Activated CD4-positive, alpha-beta T cell treated with anti-CD3 and anti-CD28 coated beads, Interleukin-10, Interleukin-2, amounts not matched to agents 100 ng/mL and 50 ng/mL, durations not matched to agents 16 hours and 8 hours (primary cell): ENCODE measurements at places on chromosomes 5 and 9.

DNA sequence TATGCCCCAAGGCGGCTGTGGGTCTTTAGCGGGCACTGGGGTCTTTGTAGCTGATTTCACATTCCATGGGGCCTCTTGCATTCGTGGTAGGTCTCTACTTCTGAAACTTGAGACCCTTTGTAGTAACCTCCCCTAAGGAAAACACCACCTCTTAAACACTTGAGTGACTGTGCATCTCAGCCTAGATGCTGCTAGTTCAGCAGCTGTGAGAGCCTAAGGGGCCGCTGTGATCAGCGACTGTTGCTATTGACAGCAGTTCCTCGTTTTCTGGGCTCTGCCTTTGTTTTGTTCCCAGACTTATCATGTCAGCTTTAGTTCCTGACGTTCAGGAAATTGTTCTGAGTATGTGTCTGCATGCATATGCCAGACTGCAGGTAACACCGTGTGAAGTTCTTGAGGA is 171.2 kb downstream of the HSPA4 start:
- DNase-seq, result no peak

- DNase-seq, result no peak
Measured at GRCh38 chr5:76524868-76525267, 98.3 kb downstream of the F2RL2 start.

DNA sequence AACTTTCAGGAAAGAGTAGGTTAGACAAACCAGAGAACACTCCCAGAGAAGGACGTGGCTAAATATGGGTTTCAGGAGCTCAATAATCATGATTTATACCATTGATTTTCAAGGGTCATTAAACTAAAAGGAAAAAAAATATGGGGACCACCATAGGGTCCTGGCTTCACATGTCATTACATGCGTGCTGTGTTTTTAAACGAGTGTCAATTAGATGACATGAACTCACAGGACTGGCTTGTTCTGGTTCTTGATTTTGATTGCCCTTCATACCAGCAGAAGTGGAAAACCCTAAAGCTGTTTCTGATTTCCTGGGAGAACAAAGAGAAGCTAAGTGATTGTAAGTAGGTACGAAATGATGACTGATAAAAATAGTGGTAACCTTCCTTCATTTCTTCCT is 5.8 kb downstream of the ACOT12 start:
- no peak for DNase-seq

- peak; percentile 15 for DNase-seq
Measured at GRCh38 chr5:107149243-107150005, 521.3 kb downstream of the EFNA5 start.

DNA sequence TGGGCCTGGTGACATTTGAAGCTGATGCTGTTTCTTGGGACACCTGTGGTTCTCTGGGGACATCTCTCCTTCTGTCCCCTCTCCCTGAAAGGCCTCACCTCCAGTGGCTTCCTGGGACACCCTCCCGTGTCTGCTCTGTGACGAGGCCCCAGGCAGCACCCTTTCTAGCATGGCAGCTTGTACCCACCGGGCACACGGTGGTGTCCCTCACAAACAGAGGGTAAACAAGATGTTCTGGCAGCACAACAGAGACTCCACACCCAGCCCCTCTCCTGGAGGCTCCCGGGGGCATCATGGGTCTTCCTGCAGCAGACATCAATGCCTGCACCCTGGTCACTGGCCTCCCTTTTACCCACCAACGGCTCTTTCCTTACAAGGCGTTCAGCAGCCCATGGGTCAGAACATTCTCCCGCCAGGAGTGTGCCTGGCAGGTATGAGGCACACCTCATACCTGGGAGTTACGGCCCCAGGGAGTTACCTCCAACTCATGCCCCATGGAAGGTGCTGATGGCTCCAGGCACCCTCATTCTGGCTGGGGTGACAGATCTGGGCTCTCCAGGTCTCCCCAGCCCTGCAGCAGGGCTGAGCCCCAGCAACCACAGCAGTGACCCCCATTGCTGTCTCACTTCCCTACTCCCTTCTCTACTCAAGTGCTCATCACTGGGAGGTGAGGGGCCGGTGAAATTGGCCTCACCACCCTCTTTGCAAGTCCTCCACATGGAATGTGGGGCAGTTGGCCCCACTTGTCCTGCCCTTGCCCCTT is 51.1 kb downstream of the BARX1 start:
- DNase-seq, result no peak

GRCh38 chr5:10563945-10564837 is at the start of gene ANKRD33B:
ANKRD33B (plus strand) TSS chr5:10564070; CDS start chr5:10564468, 398 bp downstream.
- peak; percentile 90 for DNase-seq

DNA sequence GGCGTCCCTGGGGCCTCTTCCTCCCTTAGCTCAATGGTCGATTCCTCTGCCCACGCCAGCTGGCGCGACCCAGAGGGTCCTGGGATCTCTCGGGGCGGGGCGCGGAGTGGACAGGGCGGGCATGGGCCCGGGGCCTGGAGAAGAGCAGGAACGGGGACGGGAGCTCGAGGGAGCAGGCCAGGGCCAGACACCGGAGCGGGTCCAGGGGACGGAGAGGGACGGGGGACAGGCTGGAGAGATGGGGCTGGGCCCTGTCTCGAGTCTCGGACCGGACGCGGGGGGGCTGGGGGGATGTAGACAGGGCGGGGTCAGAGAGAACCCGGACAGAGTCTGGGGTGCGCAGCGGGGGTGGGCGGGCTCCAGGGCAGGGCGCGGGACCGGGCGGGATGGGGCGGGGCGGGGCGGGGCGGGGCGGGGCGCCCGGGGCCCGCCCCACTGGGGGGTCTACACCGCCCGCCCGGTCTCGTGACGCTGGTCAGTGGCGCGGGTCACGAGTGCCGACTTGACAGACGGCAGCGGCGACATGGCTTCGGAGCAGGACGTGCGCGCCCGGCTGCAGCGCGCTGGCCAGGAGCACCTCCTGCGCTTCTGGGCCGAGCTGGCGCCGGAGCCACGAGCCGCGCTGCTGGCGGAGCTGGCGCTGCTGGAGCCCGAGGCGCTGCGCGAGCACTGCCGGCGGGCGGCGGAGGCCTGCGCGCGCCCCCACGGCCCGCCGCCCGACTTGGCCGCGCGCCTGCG is at the start of gene UAP1L1:
TSS of gene UAP1L1 (plus strand) at position 508 of the 738 bp plus-strand sequence. CDS start at position 524, 16 bp downstream.
- DNase-seq, result peak; percentile 68

DNA sequence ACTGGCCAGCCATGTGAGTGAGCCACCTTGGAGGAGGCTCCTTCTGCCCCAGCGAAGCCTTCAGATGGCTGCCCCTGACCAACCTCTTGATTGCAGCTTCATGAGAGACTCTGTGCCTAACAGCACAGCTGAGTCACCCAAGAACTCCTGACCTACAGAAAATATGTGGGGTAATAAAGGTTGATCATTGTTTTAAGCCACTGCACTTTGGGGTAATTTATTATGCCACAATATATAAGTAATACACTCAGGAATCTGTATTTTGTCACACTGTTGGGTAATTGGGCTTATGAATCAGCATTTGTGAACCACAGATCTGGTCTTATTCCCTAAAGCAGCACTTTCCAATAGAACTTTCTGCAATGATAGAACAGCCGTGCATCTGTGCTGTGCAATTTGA is 24.4 kb upstream of the VDAC1 start:
- DNase-seq, result no peak

GRCh38 chr9:126152622-126153362 is 173.8 kb upstream of the MVB12B start:
- no peak for DNase-seq

- peak; percentile 38 for DNase-seq
Measured at GRCh38 chr5:95241635-95242034, 43.3 kb downstream of the MCTP1 start.

DNA sequence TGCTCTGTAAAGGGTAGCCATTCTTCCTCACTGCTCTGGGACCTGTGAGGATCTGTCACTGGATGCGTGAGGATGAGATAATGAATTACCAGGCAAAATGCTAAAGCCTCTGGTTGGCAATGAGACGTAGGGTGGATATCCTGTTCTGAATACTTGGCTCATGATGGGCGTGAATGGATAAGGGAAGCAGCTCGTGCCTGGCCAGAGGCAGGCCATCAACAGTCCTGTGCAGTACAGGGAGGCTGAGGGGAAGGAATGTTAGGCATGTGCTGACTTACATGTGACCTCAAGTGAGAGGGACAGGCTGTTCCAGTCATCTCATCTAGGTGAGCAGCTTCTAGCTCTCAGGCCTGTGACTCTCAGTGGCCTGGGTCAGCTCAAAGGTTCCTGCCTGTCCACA is 172.8 kb downstream of the CARTPT start:
- DNase-seq, result no peak

GRCh38 chr9:95642189-95642588 is 125.4 kb upstream of the PTCH1 start:
- no peak for DNase-seq

DNA sequence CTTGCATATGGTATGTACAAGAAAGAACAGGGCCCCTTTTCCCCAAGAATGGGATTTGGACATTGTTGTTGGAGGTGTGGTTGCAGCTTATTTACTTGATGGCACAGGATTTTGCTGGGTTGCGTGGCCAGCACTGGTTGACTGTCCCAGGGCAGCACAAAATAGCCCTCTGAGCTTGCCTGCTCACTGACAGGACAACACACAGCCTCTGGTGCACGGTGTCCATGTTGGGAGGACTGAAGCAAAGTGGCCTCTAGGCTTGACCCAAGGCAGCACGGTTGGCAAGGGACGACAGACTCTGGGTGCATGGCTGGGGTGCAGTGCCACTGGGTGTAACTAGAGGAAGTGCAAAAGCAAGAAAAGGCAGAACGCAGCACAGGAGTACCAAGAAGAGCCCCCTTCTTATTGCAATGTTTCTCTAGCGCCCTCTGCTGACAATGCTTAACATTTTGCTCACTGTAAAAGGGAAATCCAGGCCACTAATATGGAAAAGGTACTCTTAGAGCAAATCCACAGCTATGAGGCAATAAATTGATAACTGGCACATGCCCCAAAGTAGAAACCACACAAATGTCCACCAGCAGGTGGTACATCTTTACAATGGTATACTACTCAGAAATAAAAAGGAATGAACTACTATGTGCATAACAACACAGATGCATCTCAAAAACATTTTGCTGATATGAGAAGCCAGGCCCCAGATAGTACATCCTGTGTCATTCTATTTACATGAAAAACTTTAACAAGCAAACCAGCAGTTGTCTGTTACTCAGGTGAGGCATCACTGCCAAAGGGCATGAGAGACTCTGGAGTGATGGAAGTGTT is 47.4 kb upstream of the BARX1 start:
- peak; percentile 43 for DNase-seq

DNA sequence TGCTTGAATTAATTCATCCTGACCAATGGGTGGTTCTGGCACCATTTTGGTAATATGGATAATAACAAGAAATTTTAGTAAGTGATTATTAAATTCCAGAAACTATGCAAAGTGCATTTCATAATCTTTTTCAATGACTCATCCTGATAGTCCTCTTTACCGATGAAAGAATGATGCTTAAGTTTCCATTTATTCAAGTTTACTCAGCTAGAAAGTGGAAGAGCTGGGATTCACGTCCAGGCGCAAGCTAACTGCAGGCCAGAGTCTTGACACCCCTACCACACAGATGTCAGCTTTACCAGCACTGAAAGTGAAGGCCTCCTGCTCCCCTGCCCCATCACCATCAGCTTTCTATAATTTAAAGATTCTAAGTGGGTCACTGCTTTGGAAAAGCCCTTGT is 493.5 kb upstream of the WWC1 start:
- DNase-seq, result peak; percentile 8

DNA sequence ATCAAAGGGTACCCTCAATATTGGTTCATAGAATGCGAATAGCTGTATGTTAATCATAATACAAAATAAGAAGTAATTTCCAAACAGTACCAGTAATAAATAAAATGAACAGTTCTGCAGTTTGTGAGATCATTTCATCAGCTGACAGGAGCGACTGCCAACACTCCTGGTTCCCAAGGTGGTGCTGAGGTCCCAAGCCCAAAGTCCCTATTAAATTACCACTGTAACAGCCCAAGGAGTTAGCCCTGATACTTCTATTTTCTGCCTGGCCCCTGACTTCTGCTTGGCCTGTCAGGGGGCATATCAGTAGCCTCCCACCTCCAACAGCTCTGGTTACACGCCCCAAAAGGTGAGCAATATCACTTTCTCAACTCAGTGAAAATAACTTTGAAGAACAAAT is 47.1 kb downstream of the ANKH start:
- DNase-seq, result no peak

DNA sequence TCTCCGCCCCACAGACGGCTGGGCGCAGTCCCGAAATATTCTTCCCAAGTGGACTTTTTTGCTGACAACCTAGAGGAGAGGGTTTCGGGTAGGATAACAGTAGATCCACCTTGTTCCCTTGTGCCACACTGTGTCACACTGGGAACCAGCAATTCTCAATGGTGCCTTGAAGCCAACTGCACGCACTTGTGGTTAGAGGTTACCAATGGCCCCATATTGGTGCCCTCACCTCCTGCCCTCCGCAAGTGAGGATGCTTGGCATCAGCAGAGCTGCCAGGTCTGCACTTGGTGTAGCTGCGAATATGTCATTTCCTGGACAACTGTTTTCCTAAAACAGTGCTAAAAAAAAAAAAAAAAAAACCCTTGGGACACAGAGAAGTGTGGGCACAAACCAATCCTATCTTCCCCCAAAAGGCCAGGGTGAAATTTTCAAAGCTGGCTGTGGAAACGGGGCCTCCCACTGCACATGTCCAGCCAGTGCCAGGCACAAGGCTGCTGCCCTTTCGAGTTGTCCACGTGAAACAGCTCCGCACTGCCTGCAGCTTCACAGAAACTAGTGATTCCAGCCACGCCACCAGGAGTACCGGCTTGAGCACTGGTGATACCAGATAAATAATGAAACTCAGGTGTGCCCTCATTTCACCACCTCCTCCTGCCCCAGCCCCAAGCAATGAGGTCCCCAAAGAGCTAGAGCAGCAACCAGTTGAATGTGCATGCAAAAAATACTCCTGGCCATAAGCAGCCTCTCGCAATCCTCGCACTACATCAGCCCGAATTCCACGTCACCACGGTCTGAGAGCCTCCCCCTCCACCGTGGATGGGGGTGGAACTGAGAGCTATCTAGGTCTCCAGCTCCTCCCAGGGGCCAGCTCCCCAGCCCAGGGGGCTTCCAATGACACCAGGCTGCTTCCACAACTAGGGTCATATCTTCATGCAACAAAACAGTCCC is 51.2 kb downstream of the USP20 start:
- DNase-seq, result peak; percentile 82

- DNase-seq, result peak; percentile 80
Measured at GRCh38 chr9:7533376-7534090, 266.0 kb downstream of the DMAC1 start.

DNA sequence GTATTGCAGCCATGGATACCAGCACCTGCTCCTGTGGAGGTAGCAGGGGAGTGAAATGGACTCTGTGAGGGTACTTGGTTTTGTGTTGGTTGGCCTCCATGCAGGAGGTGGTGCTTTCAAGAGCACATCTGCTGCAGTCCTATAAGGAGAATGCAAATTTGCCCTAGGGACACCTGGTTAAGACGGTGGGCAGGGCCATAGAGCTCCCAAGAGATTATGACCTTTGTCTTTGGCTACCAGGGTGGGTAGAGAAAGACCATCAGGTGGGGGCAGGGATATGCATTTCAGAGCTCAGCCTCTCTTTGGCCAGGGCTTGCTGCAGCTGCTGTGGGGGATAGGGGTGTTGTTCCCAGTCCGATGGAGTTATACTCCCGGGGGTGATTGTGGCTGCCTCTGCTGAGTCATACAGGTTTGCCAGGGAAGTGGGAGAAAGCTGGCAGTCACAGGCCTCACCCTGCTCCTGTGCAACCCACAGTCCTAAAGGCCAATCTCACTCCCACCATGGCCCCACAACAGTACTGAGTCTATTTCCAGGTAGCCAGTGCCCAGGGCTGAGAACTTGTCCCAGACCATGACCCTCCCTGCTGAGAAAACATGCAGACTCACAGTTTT is 14.0 kb upstream of the PDLIM4 start:
- DNase-seq, result no peak
